ENCODE measurements at places on chromosomes 6 and 20.

DNA sequence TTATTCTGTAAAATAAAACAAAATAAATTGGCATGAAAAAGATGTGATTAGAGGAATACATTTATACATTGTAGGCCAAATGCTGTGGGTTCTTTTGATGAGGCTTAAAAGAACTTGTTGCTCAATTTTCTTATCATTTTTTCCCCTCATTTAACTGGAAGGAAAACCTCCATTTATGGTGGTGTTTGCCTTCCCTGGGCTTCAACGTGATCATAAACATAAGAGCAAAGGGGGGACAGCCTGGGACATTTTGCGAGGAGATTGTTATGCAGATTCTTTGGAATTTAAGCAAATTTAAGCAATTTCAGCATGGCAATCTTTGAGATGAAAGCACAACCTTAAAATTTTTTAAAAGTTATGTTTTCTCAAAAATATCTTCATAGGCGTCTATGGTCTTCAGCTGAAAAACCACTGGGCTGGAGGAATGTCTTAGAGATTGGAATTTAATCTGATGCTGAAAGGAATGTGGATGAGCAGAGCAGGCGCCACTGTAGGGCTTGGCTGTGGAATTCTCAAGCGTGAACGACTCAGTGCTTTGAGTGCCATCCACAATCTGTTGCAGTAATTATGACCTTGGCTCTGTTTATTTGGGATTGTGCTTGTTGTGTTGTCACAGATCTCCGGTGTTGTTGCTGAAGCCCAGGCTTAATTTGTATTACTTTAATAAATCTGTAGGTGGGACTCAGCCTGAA is 149.4 kb upstream of the MLIP start:
- DNase-seq = no peak

DNA sequence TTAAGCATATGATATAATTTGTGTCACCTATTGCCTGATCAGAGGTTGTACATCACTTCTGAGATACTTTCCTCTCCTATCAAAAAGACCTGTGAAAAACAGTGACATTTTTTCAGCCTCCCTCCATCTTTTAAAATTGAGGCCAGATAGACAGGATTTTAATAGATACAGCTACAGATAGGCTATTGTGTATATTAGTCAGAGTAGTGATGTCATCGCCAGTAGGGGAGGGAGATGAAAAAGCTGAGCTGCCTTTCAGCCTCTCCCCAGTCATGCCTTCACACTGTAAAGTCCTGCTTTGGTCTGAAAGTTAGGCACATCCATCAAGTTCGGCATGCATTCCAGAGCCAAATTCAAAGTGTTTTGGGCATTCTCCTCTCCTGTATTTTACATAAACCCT is 7.9 kb upstream of the PABPC1L start:
- DNase-seq = no peak

GRCh38 chr6:54282186-54282585 is 26.1 kb upstream of the TINAG start:
- no peak for DNase-seq

DNA sequence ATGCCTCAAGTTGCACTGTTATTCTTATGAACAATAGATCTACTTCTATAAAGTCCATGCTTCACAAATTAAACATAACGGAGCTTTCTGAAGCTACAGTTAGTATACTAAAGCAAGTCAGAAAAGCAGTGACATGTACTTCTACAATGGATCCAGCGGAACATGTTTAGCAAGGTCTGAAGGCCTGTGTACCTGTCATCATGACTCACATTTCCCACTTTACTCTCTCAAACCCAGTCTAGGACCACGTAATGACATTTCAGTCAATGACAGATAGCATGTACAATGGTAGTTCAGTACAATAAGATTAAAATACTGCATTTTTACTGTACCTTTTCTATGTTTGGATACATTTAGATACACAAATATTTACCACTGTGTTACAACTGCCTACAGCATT is 132.1 kb downstream of the MMS22L start:
- no peak for DNase-seq

GRCh38 chr6:45132658-45133294 is 195.4 kb upstream of the RUNX2 start:
- DNase-seq = no peak

DNA sequence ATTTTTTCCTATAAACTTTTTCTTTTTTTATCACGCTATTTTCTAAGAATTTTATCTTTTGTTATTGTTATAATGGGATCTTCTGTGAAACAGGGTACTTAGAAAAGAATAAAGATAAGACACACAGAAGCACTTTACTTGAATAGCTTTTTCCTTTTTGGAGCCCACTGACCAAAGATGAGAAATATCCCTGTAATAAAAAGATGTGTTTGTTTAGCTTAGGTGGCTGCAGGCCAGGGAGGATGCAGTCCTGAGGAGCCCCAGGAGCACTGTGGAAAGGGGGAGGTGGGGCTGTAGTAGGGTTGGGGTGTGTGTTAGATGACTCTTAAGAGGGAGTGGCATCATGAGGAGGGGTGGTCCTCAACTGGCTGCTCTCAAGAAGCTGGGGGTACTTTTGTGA is 128.6 kb downstream of the ARID1B start:
- DNase-seq = no peak

DNA sequence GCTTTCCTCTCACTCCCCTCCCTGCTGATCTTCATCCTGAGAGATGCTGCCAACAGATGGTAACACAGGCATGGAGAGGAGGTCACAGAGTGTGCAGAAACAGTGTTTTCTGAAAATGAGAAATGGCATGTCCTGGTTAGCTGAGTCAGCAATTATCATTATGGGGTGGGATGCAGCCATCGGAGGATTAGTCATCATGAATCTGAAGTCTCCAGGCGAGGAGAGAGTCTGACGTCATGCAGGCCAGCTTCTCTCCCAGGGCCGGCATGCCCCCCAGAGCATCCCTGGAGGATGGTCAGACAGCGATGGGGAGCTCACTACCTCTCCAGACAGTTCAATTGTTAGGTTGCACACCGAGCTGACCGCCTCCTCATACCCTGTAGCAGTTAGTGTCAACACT is 4.7 kb upstream of the GTSF1L start:
- DNase-seq = no peak

DNA sequence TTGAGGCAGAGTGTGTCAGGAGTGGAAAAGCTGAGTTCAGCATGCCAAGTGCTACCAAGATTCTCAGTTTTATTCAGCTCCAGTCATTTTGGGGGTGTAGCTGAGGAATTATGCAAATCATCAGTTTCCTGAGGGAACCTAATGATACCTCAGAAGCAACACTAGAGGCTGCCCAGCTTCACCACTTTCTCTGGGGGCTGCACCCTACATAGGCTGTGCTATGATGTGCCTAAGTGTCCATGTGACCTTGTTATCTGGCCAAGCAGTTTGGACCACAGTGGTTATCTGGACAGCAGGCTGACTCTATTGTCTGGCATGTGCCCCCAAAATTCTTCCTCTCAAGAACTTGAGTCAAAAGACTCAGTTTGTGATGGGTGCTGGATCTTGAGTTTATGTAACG is 374.6 kb upstream of the SYNCRIP start:
- DNase-seq = no peak

DNA sequence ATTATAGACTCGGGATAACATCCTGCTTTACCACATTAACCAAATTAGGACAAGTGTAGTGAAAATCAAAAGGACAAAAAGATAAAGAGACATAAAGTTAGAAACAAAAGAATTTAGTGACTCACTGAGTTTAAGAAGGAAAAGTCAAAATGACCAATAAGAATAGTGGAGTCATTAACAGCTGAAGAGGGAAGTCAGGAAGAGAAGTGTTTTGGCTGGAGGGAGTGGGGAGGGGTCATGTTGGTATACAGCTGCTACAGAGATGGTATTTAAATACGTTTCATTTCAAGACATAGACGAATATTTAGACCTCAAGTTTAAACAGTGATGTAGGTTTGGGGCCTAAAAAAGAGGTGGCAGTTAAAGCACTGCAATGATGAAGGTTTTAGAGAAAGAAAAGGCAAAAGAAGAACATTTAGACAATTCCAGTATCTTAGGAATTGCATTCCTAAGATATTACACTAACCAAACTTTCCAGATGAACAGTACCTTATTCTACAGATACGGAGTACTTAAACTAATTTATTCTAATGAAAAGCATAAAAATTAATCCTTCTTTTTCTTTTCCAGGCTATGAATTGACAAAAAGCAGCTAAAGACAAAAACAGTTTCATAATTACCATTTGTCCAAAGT is 10.6 kb downstream of the FKBP5 start:
- no peak for DNase-seq

DNA sequence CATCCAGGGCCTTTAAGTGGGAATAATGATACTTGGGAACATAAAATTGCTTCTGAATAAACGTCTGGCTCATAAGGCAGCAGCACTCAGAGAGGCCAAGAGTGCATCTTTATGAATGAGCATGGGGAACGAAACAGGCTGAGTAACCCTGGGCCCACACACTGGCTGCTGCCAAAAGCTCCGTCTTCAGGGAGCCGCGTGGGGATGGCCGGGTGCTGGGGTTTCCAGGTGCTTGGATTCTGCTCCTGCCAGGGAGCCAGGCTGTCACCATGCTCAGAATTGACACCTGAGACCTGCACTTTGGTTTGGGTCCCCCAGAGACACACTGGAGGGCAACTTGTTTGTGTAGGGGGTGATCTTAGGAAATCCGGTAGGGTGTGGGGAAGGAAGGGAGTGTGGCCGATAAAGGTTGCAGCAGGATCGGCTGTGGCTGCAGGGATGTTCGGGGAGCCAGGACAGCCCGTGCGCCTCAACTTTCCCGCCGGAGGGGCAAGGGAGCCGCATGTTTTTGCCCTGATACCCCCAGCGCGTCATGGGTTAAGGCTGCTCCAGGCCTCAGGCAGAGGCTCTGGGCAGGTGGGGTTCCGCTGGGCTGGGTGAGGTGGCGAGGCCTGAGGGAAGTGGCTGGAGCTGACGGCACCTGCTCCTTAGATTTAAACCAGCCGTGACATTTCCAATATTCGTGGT is 101.8 kb downstream of the YTHDF1 start:
- DNase-seq = no peak

GRCh38 chr20:43535370-43536004 is 23.3 kb upstream of the SGK2 start:
- no peak for DNase-seq

GRCh38 chr6:136641873-136642465 is 91.7 kb upstream of the MAP7 start:
- DNase-seq = no peak

- DNase-seq = peak; percentile 12
Measured at GRCh38 chr6:31158863-31159855, 770 bp downstream of the TCF19 start.

DNA sequence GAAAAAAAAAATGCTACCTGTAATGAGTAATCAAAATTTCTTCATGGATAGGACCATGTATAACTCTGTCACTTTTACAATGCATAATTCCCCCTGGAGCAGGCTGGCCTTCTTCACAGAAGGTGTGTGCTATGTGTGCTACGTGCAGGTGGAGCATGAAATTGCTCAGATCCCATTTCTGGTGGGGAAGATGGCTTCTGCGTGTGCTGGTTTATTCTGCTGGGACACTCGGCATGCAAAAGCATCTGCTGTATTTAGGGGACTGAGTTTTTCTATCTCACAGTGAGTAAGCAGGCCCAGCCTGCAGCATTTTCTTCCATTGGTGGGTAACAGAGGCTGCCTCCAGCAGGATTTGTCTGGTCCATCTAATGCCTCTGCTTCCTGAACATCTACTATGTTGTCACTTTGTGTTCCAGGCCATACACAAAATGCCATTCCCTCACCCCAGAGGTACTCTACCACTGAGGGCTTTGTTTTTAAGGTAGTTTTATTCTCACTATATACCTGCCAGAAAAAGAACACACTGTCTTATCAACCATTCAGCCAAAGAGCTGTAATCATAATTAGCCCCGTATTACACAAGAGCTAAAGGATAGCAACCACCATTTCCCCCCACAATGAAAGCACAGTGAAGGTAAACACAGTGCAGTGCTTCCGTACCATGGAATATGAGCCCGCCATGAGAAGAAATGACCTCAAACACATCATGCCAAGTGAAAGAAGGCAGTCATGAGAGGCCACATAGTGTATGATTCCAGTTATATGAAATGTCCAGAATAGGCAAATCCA is 62.4 kb downstream of the SYNDIG1 start:
- DNase-seq = no peak

GRCh38 chr20:32968478-32969241 is 35.6 kb downstream of the SUN5 start:
- DNase-seq = no peak

- no peak for DNase-seq
Measured at GRCh38 chr6:156794546-156795354, 17.6 kb downstream of the ARID1B start.

DNA sequence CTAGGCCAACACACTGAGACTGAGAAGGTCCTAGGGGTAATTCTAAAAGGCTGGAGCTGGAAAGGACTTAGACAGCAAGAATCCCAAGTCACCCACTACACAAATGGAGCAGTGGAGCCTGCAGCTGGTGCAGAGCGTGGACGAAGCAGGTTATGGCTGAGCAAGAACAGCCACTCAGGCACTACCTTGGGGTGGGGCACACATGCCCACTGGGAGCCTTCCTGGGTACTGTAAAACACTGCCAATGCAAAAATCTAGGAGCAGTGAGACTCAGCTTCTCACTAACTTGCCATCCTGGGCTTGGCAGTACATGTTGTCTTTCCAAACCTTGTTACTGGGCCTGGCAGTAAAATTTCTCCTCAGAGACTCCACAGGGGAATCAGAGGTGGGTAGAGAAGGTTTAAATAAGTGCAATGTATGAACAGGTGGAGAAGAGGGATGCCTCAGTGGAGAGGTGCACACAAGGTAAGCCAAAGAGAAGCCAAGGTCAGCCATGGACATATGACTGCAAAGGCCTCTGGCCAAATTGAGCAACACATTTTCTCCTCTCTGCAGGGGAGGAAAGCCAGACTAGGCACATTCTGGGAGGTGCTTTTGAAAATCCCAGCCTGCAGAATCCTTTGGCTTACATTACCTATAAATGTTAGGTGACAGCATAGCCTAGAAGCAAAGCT is 105.6 kb downstream of the TNFRSF21 start:
- DNase-seq = no peak

DNA sequence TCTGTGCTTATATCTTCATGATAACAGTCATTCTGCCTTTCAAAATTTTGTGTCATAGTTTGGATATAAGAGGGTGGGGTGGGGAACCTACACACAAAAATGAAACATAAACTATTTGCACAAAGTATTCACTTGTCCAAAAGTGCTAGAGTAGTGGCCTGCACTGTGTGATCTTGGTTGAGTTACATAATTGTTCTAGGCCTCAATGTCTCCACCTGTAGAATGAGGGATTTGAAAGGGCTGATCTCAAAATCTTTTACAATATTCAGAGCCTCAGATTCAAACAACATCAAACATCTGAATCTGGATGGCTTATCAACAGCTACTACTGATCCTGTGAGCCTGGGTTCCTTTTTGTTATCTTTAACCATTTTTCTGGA is 64.3 kb upstream of the TMEM30A start:
- DNase-seq = no peak

GRCh38 chr20:63042448-63043071 is 35.8 kb upstream of the BHLHE23 start:
- no peak for DNase-seq

All from thymus (tissue), 14 donors.